ENCODE measurements at places on chromosomes 3 and 15.
A peak's percentile ranks its signal among the peaks of the same experiment; 100 is the strongest.

DNA sequence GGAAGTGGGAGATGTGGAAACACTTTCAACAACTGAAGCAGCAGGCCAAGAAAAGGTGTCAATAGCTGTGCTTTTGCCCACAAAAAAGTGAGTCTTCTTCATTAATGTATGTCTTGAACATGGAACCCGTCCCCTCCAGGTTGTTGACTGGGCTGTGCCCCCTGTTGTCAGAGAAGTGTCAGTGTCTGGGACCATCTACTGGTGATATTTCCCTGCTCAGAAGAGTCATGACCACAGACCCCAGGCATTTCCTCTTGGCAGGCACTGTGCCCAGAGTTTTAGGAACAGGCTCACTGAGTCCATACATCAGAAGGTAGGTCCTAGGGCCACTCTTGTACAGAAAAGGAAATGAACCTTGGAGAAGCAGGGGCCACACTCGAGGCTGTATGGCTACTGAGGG, 54.8 kb upstream of the LARS2 start:
- no peak overlapping the region for H3K4me3 ChIP-seq
- H3K4me1 ChIP-seq, result no peaks in the 10 kb centered on the region
- H3K27me3 ChIP-seq, result no peaks in the 10 kb centered on the region
- no peak for DNase-seq
- no peak overlapping the region for H3K27ac ChIP-seq

DNA sequence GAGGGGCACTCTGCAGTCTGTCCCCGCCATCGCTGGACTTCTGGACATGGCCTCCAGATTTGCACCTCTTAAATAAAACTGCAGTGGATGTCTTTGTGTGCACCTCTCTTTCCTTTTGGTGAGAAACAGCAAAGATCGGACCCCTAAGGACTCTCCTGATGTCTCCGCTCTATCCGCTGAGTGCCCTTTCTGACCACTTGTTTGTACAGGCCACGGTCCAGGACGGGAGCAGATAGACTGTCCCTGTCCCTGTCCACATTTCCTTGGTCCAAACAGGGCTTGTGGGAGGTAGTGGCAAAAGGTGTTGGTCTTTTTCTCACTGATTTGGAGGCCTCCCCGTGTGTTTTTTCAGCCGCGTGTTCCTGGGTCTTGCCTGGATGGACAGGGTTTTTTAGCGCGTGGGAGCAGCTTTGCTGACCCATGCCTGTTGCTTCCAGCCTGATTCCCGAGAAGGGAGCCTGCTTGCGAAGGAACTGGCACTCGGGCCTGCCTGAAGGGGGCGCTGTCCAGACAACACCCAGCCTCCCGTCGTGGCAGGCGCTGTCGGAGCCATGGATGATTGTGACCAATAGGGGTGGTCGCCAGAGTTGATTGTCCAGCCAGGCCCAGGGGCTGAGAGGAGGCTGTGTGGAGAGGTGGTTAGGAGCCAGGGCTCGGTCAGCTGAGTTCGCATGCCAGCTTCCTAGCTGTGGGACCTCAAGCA, 13.2 kb upstream of the STAB1 start:
- no peaks in the 10 kb centered on the region for H3K4me1 ChIP-seq
- H3K27me3 ChIP-seq, result no peaks in the 10 kb centered on the region
- H3K4me3 ChIP-seq, result no peak overlapping the region
- no peak overlapping the region for H3K27ac ChIP-seq
- peak; percentile 4 for DNase-seq
- peaks cover 82% of the 10 kb centered on the region for H3K36me3 ChIP-seq

- no peak for DNase-seq
- no peaks in the 10 kb centered on the region for H3K27me3 ChIP-seq
- no peaks in the 10 kb centered on the region for H3K36me3 ChIP-seq
- H3K4me3 ChIP-seq, result no peak overlapping the region
- H3K27ac ChIP-seq, result no peak overlapping the region
- H3K4me1 ChIP-seq, result no peaks in the 10 kb centered on the region
Measured at GRCh38 chr3:76024640-76025039, 239.3 kb upstream of the ZNF717 start.

GRCh38 chr15:69417581-69417980, 3.4 kb downstream of the KIF23 start:
- no peak overlapping the region for H3K4me3 ChIP-seq
- H3K27ac ChIP-seq, result no peak overlapping the region
- H3K27me3 ChIP-seq, result peaks cover 8% of the 10 kb centered on the region
- no peak for DNase-seq
- H3K4me1 ChIP-seq, result peaks cover 9% of the 10 kb centered on the region
- H3K36me3 ChIP-seq, result no peaks in the 10 kb centered on the region

GRCh38 chr3:23710555-23710954, 95.2 kb upstream of the UBE2E1 start:
- H3K4me3 ChIP-seq, result no peak overlapping the region
- H3K27me3 ChIP-seq, result no peaks in the 10 kb centered on the region
- H3K36me3 ChIP-seq, result no peaks in the 10 kb centered on the region
- no peak overlapping the region for H3K27ac ChIP-seq
- DNase-seq, result no peak

DNA sequence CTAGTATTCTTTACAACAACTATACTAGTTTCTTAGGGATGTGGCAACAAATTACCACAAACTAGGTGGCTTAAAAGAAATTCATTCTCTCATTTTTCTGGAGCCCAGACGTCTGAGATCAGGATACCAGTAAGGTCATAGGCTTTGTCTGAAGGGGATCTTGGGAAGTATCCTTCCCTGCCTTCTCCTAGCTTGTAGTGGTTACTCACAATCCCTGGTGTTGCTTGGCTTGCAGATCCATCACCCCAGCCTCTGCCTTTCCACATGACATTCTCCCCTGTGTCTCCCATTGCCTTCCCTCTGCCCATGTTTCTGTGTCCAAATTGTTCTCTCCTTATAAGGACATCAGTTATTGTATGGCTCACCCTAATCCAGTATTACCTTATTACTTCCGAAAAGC, 24.3 kb upstream of the CLDN1 start:
- no peaks in the 10 kb centered on the region for H3K4me1 ChIP-seq
- H3K27me3 ChIP-seq, result no peaks in the 10 kb centered on the region
- H3K36me3 ChIP-seq, result no peaks in the 10 kb centered on the region
- no peak for DNase-seq
- H3K27ac ChIP-seq, result no peak overlapping the region

GRCh38 chr3:143429628-143430514, 310.3 kb downstream of the CHST2 start:
- H3K27ac ChIP-seq, result no peak overlapping the region
- H3K36me3 ChIP-seq, result no peaks in the 10 kb centered on the region
- H3K4me3 ChIP-seq, result no peak overlapping the region
- H3K27me3 ChIP-seq, result no peaks in the 10 kb centered on the region

DNA sequence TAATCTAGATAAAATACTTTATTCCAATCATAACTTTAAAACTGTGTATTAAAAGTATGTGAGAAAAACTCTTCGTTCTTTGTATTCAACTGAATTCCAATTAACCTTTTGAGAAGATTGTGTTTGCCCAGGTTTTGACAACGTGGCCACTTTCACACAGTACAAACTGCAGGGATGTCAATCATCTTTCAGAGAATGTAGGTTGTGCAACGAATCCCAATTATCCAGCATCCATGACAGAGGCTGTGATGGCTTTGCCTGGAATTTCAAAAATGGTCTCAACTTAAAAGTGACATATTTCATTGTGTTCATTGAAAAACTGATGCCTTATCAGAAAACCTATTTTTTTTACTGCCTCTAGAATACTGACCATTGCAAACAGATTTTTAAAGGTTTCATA, 615.1 kb upstream of the KCNMB2 start:
- DNase-seq, result no peak
- H3K4me1 ChIP-seq, result no peaks in the 10 kb centered on the region
- H3K27ac ChIP-seq, result no peak overlapping the region

DNA sequence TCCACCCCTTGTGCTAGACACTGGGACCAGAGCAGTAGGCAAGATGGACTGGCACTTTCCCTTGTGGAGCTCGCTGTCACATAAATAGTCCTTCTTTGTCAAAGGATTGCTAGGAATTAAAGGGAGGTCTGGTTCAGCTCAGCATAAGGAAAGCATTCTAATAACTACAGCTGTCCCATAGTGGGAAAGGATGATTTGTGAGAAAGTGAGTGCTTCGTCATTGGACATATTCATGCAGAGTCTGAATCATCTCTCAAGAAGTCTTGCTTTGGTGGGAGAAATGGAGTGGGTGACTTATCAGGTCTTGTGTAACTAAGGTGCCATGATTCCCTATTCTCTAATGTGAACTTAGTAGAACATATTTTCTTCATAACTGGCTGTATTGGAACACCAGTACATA, 14.7 kb downstream of the PPARG start:
- H3K27ac ChIP-seq, result no peak overlapping the region
- H3K4me1 ChIP-seq, result no peaks in the 10 kb centered on the region
- no peaks in the 10 kb centered on the region for H3K27me3 ChIP-seq
- DNase-seq, result no peak
- no peaks in the 10 kb centered on the region for H3K36me3 ChIP-seq

DNA sequence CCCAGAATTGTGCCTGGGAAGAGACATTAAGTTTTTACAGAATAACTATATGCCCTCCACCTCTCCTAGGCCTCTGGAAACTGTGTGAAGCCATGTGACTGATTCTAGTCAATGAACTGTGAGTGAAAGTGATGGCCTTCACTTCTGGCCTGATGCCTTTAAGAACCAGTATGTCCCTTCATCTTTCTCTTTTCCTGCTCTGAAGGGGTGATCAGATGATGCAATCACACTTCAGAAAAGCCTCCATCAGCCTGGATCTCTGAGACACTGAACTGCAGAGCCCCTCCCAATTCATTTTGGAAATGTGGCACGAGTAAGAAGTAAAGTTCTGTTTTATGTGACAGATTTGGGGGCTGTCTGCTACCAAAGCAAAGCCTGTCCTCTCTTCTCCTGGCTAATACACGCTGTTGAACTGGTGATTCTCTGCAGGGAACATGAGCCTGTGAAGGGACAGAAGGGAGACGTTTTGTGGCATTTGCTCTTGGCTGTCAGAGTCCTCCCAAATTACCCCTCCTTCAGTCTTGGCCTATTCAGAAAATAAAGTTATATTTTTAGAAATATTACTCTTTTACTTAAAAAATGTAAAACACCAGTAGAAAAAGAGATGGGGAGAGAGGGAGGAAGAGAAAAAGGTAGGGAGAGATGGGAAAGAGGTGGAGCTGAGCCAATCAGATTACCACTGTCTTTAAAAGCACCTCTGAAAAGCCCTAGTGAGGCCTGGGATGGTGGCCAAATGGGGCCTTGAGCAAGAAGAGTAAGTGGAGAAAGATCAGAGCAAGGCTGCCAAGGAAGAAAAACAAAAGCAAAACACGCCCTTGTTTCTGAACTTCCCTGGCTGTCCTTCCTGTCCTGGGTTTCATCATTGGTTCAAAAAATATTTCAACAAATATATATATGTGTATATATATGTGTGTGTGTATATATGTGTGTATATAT, 40.9 kb upstream of the RYK start:
- no peaks in the 10 kb centered on the region for H3K36me3 ChIP-seq
- H3K27ac ChIP-seq, result no peak overlapping the region
- H3K27me3 ChIP-seq, result no peaks in the 10 kb centered on the region
- H3K4me1 ChIP-seq, result peaks cover 12% of the 10 kb centered on the region
- no peak overlapping the region for H3K4me3 ChIP-seq

DNA sequence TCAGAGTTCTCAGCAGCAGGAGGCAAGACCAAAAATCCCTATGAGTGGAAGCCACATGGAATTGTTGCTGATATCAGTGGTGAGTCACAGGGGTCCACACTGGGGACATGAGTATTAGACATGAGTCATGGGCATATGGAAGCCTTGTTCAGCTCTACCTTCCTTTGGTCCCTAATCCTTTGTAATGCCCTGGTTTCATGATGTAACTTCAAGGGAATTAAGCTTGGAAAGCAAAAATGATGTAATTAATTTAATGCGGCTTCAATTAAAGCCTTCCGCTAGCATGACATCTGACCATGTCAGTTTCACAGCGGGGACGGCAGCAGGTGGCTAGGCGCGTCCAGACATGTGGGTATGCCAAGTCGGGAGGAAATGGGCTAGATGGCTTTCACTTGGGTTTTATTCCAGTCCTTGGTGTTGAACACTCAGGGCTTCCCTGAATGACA, 176.1 kb upstream of the RGMA start:
- no peak overlapping the region for H3K27ac ChIP-seq
- no peaks in the 10 kb centered on the region for H3K4me1 ChIP-seq
- DNase-seq, result no peak
- no peak overlapping the region for H3K4me3 ChIP-seq
- no peaks in the 10 kb centered on the region for H3K36me3 ChIP-seq

- H3K27me3 ChIP-seq, result peaks cover 30% of the 10 kb centered on the region
- no peaks in the 10 kb centered on the region for H3K4me1 ChIP-seq
- no peak overlapping the region for H3K4me3 ChIP-seq
Measured at GRCh38 chr15:96324192-96324895, 6.2 kb upstream of the NR2F2 start.

GRCh38 chr3:62824965-62825592, 50.1 kb downstream of the CADPS start:
- H3K4me3 ChIP-seq, result no peak overlapping the region
- H3K36me3 ChIP-seq, result no peaks in the 10 kb centered on the region
- no peak for DNase-seq
- H3K4me1 ChIP-seq, result no peaks in the 10 kb centered on the region

- H3K36me3 ChIP-seq, result peaks cover 4% of the 10 kb centered on the region
- no peak for DNase-seq
- H3K27ac ChIP-seq, result peak overlapping the region; percentile 4
- H3K4me3 ChIP-seq, result no peak overlapping the region
Measured at GRCh38 chr15:67126551-67127330, 61.3 kb downstream of the SMAD3 start.

GRCh38 chr15:94951538-94951937, 720.2 kb downstream of the MCTP2 start:
- no peak overlapping the region for H3K4me3 ChIP-seq
- H3K4me1 ChIP-seq, result no peaks in the 10 kb centered on the region
- no peaks in the 10 kb centered on the region for H3K36me3 ChIP-seq

DNA sequence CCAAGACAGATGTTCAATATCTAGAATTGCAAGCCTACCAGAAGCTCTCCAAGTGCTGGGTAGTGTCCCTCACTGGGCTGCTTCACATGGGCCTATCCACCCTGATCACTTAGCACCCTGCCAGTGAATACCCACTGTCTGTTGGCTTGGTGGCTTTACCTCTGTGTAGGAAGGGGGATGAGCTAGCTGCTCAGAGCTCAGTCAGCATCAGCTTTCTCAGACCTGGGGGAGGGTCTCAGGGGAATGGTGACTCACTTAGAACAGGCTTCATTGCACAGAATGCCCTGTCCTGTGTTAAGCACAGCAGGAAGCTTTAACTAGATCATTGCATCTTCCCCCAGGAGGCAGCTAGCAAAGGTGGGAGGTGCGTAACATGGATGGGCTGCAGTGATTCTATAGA, 209.8 kb downstream of the PDCD6IP start:
- no peak for DNase-seq
- no peaks in the 10 kb centered on the region for H3K36me3 ChIP-seq
- no peak overlapping the region for H3K27ac ChIP-seq
- no peaks in the 10 kb centered on the region for H3K27me3 ChIP-seq

GRCh38 chr3:37832480-37832879, 29.2 kb upstream of the CTDSPL start:
- no peak for DNase-seq
- no peak overlapping the region for H3K4me3 ChIP-seq
- H3K27me3 ChIP-seq, result no peaks in the 10 kb centered on the region
- H3K27ac ChIP-seq, result no peak overlapping the region

GRCh38 chr15:101324524-101325177, 29.6 kb upstream of the SNRPA1 start:
- no peak for DNase-seq
- peaks cover 11% of the 10 kb centered on the region for H3K4me1 ChIP-seq
- no peaks in the 10 kb centered on the region for H3K36me3 ChIP-seq
- no peak overlapping the region for H3K27ac ChIP-seq
- H3K27me3 ChIP-seq, result no peaks in the 10 kb centered on the region

Data from effector memory CD4-positive, alpha-beta T cell (primary cell).